ENCODE measurements at places on chromosomes 1 and 21.
A peak's percentile ranks its signal among the peaks of the same experiment; 100 is the strongest.

GRCh38 chr1:172241540-172241939 lies 178.9 kb upstream of the C1orf105 start:
- DNase-seq, result no peak

DNA sequence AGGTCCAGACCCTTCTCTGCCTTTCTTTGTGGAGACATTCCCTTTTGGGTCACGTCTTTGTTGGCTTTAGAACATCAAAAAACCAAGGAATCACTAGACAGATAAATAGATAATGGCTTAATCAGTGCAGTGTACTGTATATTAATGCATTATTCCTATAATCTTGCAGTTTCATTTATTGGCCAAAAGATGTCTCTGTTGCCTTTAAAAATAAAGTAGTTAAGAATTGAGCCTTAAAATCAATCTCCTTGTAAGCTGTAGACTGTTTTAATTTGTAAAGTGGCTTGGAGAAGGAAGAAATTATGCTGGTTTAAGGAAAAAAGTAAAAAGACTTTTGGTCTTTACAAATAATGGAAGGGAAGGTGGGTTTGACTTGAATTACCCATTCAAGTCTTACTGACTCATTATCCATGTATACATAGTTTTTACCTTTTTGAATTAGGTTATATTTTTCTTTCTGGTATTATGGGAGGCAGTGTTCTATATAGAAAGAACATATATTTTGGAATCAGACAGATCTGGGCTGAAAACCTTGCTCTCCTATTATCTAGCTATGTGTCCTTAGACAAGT lies 84.6 kb downstream of the VPS13D start:
- DNase-seq, result no peak

GRCh38 chr1:39229504-39229903 lies 25.0 kb downstream of the MACF1 start:
- no peak for DNase-seq

DNA sequence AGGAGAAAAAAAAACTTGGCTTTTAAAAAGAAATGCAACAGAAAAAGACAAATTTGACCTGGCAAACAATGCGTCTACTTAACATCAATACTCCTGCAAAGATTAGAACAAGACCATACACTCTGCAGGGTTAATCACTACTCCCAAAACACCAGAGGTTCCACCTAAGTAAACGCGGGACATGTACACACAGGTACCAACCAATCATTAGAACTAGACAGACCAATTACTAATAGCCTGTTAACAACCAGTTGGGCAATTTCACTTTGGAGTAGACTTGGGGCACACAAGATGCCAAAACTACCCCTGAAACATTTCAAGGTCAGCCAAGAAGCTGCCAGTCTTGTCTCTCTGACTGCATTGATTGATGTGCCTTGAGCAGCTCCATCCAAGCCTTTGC lies 125.8 kb downstream of the RRAGC start:
- no peak for DNase-seq

- no peak for DNase-seq
Observed at GRCh38 chr1:6041432-6042062, 4.1 kb upstream of the KCNAB2 start.

GRCh38 chr1:115781851-115782250 lies 13.3 kb upstream of the CASQ2 start:
- no peak for DNase-seq

GRCh38 chr1:113870778-113871177 lies 734 bp downstream of the PTPN22 start:
- no peak for DNase-seq

- DNase-seq, result no peak
Observed at GRCh38 chr1:59355361-59355760, 58.5 kb downstream of the FGGY start.

DNA sequence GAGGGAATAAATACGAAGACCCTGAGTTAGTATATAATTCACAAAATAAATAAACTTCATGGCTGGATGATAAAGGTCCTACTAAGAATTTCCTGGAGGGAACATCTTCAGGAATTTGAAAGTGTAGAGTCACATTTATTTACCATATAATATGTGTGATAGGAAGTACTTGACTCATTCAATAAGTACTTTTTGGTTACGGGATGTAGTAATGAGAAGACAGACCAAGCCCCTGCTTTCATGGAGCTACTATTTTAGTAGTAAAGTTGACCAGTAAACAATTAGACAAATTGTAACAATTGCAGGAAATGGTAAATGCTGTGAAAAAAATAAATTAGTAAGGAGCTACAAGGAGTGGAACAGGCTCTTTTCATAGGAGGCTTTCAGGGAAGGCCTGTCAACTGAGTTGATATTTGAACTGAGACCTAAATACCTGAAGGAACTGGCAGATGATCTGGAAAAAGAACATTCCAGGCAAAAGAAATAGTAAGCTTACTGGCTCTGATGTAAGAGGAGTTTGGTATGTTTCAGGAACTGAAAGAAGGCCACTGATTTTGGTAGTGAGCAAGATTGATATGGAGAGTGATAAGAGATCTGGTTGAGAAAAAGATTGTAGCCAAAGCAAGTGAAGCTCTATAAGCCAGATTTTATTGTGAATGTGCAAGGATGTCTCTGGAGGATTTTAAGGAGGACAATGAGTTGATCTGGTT lies 36.2 kb downstream of the CAMSAP2 start:
- no peak for DNase-seq

DNA sequence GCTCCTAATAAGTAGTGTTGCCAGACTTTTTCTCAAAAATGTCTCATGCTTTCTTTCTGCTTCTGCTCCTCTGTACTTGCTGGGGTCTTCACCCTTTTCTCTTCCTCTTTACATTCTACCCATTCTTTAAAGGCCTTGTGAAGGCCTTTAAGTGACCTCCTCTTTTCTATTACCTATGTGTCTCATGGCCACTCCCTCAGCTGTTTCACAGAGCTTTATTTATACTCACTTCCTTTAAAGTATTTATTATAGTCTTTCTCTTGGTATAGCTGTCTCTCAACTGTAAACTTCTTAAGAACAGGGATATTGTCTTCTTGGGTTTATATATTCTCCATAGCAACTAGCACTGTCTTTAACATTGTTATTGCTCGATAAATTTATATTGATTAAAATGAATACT lies 792 bp downstream of the GOLPH3L start:
- DNase-seq, result no peak

DNA sequence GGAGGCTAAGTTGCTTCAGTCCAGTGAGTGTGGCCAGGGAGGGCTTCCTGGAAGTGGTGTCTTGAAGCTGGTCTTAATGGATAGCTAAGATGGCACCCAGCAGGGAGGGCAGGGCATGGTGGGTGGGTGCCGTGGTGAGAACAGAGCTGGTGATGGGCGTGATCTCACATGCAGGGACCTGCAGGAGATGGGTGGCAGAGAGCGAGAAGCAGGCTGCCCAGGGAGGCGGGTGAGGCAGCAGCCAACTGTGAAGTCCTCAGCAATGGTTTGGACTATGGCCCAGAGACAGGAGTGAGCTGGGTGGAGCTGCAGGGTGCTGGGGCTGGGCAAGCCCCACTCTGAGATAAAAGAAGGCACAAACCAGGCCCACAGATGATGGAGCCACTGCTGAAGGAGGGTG lies 50.7 kb downstream of the UMODL1 start:
- DNase-seq, result no peak

DNA sequence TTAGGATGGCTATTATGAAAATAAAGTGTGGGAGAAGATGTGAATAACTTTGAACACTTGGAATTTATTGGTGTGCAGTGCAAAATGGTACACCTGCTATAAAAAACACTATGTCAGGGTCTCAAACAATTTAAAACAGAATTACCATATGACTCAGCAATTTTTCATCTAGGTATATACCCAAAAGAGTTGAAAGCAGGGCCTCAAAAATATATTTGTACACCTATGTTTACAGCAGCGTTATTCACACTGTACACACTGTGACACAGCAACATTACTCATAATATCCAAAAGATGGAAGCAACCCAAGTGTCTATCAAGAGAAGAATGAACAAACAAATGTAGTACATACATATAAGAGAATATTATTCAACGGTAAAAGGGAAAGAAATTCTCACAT lies 75.8 kb downstream of the SPATA6 start:
- DNase-seq, result no peak

DNA sequence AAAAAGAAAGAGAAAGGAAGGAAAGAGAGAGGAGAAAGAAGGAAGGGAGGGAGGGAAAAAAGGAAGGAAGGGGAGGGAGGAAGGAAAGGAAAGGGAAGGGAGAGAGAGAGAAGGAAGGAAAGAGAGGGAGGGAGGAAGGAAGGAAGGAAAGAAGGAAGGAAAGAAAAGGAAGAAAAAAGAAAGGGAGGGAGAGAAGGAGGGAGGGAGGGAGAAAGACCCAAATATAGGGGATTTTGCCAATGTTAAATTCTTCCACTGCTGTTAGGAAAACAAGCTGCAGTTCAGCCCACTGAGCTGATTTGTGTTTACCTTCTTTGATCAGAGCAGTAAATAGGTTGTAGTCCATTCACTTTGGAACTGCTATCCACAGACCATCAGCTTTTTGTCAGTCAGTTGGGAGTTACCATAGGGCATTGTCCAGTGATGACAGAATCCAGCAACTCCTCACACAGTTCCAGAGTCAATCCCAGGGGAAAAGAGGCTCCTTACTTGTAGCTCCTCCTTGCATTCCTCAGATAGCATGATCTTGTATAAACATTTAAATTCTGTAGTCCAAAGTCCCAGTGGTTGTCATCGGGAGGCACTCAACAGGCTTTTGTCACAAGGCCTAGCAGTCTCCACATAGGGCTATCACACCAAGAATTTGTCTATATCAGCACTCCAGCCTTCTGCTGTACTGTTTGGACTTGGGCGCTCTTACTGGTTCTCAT lies 13.5 kb upstream of the PPP1R8 start:
- no peak for DNase-seq

GRCh38 chr1:8082945-8083344 lies 56.8 kb upstream of the ERRFI1 start:
- DNase-seq, result no peak

GRCh38 chr1:223142795-223143536 lies at the start of gene TLR5:
Gene TLR5 (minus strand): TSS chr1:223143248. CDS start chr1:223113031, 30,217 bp downstream.
- peak; percentile 83 for DNase-seq

DNA sequence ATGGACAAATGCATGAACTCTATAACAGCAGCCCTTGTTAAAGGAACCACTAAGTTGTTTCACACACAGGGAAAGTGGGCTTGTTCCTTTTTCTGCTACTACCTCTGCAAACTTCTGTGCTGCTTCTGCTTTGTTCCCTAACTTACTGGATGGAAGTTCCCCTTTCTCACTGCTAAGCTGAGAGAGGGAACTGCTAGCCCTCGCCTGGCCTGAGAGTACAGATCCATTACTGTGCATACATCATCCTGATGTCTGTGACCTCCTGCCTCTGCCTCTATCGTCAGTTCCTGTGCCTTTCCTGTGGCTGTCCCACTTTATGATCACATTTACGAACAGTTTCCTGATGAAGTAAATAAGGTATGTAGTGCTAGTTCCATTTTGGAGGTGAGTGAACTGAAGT lies 3.5 kb downstream of the GNAT2 start:
- no peak for DNase-seq

DNA sequence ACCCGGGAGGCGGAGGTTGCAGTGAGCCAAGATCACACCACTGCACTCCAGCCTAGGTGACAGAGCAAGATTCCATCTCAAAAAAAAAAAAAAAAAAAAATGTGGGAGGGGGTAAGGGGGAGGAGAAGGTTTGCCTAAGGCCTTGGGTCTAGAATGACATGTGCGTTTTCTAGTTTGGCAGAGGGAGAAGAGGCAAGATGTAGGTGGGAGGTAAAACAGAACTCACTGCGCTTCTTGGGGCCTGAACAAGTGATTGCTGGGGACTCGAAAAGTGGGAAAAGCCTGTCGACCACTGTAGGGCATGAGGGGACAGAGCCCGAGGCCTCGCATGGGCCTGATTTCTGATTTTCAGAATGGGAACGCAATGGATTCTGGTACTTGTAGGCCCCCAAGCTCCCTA lies 19.9 kb downstream of the RUNX3 start:
- DNase-seq, result no peak

DNA sequence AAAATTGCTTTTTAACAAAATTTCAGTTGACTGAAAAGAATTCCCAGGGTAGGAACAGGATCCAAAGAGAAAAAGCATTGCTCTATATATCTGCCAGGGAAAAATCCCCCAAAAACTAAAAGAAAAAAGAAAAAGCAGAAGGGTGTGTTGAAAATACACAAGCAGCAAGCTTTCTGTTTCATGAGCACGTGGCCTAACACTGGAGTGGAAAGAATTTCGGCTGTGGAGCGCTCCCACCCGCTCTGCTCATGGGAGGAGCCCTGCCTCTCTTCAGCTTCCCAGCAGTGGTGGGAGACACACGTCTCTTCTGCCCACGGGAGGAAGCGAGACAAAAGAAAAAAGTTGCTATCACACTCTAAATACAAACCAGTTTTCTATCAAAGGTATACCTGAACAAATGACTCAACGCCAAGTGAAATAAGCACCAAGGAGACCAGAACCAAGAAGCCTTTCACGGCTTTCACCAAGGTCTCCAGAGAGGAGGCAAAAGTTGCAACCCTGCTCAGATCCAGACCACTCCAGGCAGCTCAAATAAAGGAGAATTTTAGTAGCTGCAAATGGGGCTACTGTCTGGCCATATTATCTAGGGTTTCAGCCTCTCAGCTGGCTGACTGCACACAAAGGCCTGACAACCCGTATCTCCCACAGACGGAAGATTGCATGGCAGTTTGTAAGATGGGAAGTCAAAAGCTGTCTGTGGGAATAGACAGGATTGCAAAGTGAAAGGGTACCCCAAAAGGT lies 29.5 kb upstream of the ZNF496 start:
- DNase-seq, result no peak

DNA sequence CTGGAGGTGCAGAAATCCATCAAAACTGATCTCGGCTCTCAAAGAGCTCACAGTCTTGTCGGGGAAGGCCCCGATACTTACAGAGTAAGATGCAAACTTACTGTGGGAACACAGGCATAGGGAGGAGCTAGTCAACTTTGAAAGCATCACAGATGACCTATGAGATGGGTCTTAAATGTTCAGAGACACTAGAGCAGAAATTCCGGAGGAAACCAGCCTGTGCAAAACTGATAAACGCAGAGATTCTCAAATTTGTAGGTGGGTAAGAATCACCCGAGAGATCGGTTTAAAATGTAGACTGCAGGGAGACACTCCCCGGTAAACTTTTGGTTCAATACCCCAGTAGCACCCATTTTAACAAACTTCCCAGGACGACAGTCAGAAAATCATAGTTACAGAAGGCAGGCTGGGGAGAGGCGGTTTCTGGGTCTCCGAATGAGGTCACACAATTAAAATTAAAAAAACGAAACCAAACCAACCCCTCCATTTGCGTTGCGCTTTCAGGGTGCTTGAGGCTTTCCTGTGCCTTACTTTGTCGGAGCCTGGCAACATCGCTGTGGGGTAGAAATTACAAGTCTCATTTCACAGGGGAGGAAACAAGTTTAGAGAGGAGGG lies 755 bp upstream of the THRAP3 start:
- peak; percentile 32 for DNase-seq

All from effector CD4-positive, alpha-beta T cell (primary cell).